KBM-7 (cell line): ENCODE measurements at places on chromosomes 4 and X.

DNA sequence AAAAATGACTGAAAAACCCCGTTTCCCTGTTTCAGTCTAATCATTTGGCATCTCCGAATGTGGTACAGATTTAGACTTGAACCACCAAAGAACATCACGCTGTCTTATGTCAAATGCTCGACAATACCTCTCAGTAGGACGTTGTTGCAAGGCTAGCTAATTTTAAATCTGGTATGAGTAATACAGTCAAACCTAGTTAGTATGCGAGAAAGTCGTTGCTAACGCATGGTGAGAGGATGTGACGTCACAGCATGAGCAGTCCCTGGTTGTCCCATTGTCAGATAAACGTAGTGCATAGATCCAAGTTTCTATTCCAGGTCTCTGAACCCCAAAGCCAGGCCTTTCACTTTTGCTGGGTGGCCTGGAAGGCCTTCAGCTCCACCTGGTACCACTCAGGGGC is 44.7 kb downstream of the SETD7 start:
- no peak for DNase-seq

- DNase-seq = no peak
Observed at GRCh38 chr4:8898419-8898818, 26.8 kb upstream of the HMX1 start.

DNA sequence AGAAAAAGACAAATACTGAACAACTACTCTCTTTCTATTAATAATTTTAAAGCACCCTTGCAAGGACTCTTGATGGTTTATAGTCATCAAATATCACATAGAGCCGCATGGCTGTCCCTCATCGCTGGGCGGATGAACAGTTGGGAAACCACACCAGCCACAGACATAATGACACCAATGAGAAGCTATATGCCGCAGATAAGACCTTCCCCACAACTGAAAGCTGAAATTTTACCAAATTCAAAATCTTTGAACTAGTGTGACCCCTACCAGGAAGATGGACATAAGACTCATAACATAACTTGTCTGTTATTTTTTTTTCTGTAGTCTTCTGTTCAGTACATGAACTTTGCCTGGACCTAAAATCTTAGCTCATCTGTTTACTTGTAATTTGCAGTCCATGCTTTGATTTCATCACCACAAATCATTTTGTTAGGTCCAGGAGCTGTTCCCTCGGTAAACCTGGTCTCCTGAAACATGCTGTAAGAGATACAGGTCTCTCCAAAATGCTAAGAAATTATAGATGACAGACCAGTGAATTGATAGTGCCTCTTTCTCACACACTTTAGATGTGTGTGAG is 157.3 kb upstream of the RAPGEF2 start:
- peak; percentile 35 for DNase-seq

DNA sequence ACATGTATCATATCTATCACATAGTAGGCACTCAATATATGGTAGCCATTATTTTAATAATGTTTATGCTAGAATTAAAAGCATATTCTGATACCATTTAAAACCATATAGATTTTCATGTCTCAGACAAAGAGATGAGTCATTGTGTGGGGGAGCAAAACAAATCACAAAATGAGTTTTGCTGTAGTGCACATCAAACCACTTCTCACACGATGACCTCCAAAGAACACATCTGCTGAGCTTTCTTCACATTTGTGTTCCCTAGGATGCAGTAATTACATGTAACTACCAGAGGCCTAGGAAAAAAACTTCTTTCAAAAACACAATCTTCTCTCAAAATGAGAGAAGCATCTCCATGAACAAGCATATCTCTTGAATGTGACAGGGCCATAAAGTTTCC is 56.1 kb upstream of the BRS3 start:
- no peak for DNase-seq

DNA sequence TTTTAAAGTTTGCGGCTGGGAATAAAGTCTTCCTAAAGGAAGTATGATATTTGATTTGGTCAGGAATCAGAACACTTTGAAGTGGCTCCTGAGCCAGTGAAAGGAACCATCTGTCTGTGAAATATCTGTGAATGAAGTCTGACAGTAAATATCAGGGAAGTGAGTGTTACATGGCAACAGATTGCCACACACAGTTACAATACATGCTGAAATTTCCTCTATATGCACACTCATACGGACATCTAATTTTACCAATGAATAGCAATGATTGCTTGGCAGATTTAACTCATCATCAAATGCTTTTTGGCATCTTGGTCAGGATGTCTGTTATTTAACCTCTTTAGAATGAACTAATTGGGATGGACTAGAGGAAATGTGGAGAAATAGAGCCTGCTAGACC is 1023.8 kb downstream of the FAT4 start:
- no peak for DNase-seq

DNA sequence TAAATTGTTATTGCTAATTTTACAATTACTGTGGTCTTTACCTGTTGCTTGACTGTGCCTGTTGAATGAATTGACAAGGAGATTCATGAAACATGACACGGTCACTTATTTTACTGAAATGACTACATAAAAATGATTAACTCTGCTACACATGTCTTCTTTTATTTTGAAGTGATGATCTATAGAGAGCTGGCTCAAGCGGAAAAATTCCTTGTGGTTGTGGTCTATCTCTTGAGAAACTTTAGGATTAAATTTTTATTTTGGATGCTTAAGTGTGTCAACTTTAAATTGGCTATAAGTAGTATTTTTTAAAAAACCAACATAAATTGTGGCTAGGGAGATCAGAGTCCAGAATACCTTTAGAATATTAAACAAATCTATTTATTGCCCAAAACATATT is 131.8 kb upstream of the PITX2 start:
- no peak for DNase-seq

GRCh38 chr4:142095886-142096605 is 459.7 kb downstream of the IL15 start:
- no peak for DNase-seq

DNA sequence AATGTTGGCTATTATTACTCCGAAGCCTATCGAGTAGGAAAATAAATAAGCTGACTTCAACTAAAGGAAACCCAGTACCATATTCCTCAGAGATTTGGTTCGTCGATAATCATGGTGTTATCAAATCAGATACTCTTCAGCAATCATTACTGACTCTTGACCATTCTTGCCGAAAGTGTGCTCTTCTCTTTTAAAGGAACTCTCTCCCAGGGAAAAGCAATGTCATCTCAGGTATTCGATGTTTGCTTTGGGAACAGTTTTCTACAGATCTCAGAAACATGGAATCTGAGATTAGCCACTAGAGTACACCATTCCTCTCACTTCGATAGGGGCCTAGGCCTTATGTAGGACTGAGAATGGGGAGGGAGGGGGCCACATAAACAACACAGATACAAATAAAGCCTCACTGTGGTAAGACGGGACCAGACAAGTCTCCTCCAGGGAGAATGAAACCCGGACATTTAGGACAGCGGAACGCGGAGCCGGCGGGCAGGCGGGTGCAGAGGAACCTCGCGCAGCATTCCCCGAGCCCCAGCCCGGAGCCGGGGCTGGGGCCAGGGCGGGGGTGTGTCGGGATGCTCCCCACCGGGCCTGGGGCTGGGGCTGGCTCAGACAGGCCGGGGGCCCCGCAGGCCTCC is 581 bp downstream of the DNAJB14 start:
- peak; percentile 34 for DNase-seq

GRCh38 chr4:4532371-4533154 is 9.3 kb downstream of the STX18 start:
- DNase-seq = no peak

DNA sequence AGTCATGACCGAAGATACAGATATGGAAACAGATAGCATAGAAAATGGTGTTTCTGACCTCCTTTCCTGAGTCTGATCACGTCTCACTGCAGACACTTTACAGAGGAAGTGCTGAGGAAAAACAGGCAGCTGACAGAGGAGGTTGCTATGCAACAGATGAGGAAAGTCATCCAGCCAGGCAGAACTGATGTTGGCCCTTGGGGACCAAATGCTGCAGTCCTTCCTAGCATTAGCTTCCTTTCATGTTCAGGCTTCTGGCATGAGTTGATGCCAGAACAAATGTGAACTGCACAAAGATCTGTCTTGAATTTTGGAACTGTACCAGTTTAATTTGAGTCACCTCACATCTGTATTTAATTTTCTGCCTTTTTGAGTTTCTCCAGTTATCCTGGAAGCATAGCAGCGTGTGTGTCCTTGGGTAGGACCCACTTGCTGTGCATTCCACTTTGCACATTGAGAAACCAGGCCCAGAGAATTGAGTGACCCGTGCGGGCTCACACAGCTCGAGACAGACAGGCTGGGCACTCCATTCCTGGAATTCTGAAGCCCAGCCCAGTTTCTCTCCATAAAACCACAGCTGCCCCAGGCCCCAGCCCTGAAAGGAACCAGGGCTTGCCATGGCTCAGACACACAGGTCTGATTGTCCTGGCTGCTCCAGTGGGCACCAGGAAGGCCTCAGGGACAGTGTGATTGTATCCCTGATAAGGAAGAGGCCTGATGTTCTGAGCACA is 1.4 kb upstream of the MAGED1 start:
- DNase-seq = peak; percentile 44

DNA sequence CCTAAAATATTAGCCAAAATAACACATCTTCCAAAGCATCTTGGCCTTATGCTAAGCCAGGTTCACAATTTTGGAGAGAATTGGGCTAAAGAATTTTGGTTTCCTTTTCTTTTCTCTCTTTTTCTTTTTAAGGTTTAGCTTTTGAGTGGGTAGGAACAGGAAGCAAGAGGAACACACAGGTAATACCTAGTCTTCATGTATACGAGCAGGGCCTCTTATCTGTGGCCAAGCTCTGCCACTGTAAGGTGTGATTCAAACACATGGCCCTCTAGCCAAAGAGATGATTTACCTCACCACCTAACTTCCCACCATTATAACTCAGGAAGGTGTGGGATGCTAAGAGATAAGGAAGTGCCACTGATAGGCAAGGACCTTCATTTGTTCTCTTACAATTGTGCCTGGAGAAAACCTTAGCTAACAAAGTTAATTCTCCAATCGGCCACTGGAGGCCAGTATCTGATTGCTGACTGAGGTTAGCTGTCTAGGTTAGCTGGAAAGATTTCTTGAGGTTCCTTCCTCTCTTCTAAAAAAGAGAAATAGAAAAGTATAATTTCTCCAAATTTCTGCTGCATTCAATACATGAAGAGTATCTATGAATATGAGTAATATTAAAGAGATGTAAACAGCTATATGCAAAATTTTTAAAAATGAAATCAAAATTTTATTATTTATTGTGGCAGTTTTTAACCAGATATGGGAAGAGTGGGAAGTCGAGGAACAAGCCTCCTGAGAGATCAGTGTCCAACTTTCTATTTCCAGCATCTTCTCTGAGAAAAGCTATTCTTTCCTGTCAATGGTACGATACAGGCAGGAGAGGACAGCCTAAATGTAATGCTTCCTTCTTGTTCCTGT is 30.1 kb upstream of the BBS7 start:
- peak; percentile 72 for DNase-seq
